LHCN-M2 (cell line): ENCODE measurements at places on chromosomes 16 and 17. TPM values are rescaled to one million over a fixed set of nuclear protein-coding genes. Genes with fewer than 3 reads are reported as not detected.

DNA sequence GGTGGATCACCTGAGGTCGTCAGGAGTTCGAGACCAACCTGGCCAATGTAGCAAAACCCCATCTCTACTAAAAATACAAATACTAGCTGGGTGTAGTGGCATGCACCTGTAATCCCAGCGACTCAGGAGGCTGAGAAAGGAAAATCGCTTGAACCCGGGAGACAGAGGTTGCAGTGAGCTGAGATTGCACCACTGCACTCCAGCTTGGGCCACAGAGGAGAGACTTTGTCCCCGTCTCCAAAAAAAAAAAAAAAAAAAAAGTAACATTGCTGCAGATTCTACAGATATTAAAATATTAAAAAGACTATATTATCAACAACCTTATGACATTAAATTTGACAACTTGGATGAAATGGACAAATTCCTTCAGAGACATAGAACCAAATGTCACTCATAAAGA, 25.7 kb downstream of the MBTD1 start:
- DNase-seq = no peak

GRCh38 chr16:75063549-75064088, 53.0 kb downstream of the LDHD start:
- DNase-seq = no peak

- DNase-seq = no peak
Observed at GRCh38 chr16:11495066-11495407, 91.7 kb downstream of the LITAF start.

GRCh38 chr17:31673076-31673475, 186.0 kb downstream of the COPRS start:
- no peak for DNase-seq

The SNX20 gene
- not detected in 2 replicates for total RNA-seq
